ENCODE measurements at places on chromosomes 12 and 14.

DNA sequence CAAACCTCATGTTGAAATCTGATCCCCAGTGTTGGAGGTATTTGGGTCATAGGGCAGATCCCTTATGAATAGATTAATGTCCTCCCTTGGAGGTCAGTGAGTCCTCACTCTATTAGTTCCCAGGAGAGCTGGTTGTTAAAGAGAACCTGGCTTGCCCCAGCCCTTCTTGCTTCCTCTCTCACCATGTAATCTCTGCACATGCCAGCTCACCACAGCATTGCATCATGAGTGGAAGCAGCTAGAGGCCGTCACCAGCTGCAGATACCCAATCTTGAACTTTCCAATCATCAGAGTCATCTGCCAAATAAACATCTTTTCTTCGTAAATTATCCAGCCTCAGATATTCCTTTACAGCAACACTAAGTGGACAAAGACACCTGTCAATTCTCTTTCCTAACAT lies 161.8 kb upstream of the IGF1 start:
- no peak for ATAC-seq

DNA sequence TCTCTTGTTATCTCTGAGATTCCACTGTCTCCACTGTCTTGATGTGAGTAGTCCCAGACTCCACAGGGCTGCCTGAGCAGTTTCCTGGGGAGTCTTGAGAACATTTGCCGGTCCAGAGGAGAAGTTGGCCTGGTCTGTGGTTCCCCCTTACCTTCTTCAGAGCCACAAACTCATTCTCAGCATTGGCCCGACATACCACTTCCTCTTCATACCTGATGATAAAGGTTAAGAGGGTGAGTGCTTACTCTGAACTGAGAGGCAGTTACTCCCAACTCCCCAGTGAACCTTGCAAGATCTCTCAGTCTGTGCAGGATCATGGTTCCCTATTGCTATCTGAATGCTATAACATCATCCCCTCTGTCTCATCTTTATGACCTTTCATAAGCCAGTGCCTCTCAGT lies 2.6 kb downstream of the KRT84 start:
- no peak for ATAC-seq

DNA sequence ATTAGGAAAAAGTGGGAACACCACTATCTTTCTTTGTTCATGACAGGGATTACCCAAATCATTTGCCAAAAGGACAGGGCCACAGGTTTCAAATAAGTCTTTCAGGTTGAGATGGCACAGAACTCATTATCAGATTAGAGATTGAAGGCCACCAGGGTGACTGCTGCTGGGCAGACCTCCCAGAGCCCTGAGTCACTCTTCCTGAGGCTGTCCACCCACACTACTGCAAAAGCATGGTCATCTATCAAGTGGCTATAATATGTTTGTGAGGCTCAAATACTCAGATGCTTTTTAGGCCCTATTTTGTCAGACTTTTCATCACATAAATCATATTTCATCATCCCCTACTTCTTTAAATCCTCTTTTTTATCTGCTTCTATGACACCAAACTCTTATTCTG lies 155.3 kb upstream of the CCDC196 start:
- no peak for ATAC-seq

- ATAC-seq = no peak
Measured at GRCh38 chr12:93884794-93885460, 207.8 kb downstream of the CRADD start.

DNA sequence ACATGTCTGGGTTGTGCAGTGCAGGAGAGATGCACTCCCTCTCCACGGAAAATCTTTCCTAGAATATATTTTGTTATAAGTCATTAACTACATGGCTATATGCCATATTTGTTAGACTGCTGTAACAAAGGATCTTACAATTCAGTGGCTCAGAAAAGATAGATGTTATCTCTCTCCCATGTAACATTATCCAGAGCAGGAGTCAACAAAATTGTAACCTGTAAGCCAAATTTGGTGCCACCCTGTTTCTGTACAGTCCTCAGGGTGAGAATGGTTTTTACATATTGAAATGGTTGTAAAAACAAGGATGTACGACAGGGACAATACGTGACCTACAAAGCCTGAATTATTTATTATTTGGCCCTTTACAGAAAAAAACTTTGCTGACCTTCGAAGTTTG lies 155.5 kb downstream of the KIF21A start:
- ATAC-seq = no peak

- ATAC-seq = peak; percentile 8
Measured at GRCh38 chr12:6962285-6963015, 8.0 kb downstream of the PHB2 start.

GRCh38 chr12:69331909-69332684 lies 16.1 kb upstream of the LYZ start:
- ATAC-seq = no peak

DNA sequence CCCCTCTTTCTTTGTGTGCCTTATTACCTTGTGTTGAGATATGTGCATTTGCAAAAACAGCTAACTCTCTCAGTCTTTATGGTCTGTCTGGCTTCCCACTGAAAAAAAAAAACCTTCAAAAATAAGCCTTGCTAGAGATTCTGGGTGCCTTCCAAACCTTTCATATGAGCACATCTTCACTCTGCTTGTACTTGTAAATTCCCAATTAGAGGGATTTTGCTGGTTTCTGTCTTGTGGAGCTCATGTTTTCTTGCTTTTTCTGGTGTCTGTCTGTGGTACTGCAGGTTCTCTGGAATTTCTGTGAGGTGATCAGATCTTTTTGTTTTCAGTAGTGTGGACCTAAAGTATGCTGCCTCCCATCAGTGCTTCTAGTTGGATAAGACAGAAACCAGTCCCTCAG lies 100.1 kb downstream of the PIK3C2G start:
- ATAC-seq = no peak

DNA sequence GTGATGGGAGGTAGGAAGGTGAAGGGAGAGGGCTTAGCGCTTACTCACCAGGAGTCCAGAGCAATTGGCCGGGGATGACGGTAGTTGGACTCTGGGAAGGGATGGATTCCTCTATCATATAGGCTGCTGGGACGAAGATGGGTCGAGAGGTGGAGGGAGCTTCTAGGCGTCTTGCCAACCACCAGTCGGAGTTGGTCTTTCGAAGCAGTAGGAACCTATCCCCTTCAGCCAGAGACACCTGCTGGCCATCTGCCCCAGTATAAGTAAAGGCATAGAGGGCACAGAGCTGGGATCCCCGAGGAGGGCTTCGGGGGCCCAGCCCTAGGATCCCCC lies 657 bp downstream of the ARHGAP9 start:
- no peak for ATAC-seq

DNA sequence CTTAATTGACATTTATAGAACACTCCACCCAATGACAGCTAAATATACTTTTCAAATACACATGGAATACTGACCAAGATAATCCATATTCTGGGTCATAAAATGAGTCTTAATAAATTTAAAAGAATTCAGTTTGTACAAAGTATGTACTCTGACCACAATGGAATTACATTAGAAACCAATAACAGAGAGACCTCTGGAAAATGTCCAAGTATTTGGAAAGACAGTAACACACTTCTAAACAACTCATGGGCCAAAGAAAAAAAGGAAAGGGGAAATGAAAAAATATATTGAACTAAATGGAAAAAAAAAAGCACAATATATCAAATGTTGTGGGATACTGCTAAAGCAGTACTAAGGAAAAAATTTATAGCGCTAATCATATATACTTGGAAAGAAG lies 52.0 kb downstream of the CRACR2A start:
- ATAC-seq = no peak

GRCh38 chr14:105066240-105067071 lies 1.2 kb upstream of the GPR132 start:
- no peak for ATAC-seq

- no peak for ATAC-seq
Measured at GRCh38 chr14:35285168-35286002, 6.8 kb upstream of the PSMA6 start.

GRCh38 chr14:104697892-104698583 lies 8.6 kb downstream of the INF2 start:
- ATAC-seq = peak; percentile 26

- peak; percentile 70 for ATAC-seq
Measured at GRCh38 chr14:105093431-105094192, 28.4 kb upstream of the GPR132 start.

DNA sequence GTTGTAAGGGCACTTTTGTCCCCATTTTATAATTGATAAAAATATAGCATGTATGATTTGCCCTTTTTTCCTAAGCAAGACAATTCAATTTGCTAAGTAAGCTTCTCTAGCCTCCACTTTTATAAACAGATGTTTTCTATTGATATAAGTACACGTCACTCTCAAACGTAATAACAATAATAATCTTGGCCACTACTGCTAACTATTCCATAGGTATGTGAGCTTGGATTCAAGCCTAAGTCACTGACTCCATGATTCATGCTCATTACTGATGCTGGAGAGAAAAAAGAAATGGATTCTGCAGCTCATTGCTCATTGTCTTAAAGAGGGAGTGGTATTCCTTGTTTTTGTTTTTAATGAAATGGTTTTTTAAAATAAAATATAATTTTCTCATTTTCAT lies 661.0 kb downstream of the GALC start:
- no peak for ATAC-seq

GRCh38 chr12:131793243-131794022 lies 34.8 kb upstream of the MMP17 start:
- ATAC-seq = peak; percentile 83

DNA sequence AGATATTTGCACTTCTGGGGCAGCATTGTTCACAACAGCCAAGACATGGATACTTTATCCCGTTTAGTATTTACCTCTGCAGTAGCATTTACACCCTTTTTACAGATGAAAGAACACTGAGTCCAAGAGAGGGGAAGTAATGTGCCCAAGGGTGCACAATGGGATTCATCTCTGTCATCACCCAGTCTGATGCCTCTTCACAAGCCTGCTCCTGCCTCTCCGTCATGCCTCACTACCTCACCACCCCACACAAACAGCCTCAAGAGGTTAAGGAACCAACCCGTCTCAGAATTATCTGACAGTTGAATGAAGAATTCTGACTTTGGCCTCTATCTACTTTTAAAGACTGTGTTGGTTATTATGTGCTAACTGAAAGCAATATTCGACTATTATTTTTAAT lies 368.4 kb downstream of the ATP23 start:
- no peak for ATAC-seq

- ATAC-seq = no peak
Measured at GRCh38 chr12:117551665-117552064, 190.2 kb upstream of the NOS1 start.

DNA sequence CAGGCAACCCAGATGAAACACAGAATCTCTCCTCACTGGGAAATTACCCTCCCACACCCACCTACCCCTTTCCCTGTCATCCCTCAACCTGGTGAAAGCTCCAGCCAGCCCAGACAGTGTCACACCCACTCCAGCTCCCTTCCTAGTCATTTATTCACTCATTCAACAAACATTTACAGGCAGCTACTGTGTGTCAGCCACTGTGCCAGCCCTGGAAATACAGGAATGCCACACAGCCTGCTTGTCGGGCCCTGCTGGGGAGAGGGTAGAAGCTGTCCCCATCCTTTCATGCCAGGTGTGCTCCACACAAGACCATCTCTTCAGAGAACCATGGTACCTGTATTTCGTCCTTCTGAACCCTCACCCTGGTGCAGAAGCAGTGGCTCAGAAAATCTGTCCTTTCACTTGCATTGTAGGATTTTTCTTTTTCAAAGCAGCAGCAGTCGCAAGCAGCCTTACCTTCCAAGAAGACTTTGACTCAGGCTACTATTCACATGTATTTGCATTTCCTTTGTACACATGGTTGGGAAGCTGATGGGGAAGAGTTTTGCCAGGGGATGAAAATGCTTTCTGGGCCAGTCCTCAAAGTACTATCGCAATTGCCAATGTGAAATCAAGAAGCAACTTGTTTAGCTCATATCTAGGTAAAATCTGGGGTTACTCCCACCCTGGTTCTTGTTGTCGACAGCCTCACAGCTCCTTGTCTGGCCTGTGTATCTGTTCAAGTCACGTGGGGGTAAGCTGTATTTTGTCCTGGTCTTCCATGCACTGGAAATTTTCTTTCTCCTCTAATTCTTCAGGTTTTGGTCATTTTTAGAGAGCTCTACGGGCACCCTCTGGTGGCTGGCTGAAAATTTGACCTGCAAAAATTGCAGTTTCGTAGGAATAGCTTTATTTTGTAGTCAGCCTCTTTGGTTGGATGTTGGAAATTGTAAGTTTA lies 147.4 kb upstream of the EGLN3 start:
- ATAC-seq = peak; percentile 25

DNA sequence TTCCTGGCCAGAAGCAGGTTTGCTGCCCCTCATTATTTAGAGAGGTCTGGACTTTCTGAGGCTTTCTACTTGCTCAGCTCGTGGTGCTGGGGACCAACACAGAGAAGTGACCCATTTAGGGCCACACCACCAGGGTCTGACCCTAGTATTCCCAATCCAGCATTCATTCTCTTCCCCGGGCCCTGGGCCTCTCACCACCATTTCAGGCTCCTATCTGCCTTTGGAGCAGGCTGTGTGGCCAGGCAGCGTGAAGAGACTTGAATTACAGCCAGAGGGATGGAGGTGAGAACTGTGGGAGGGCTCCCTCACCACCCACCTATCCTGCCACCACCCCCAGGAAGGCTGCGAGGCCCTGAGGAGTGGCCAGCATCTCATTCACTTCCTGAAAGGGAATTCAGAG lies 24.6 kb downstream of the FAM222A start:
- no peak for ATAC-seq

DNA sequence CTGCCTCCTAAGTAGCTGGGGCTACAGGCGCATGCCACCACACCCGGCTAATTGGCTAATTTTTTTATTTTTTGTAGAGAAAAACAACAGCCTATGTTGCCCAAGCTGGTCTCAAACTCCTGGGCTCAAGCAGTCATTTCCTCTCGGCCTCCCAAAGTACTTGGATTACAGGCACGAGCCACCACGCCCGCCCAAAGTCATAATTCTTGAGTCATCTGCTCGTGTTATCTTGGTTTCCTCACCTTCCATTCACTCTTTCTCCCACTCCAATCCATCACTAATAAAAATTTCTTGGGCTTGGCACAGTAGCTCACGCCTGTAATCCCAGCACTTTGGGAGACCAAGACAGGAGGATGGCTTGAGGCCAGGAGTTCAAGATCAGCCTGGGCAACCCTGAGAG lies 32.0 kb downstream of the ITGA7 start:
- no peak for ATAC-seq

- ATAC-seq = no peak
Measured at GRCh38 chr14:104550340-104550860, 29.2 kb upstream of the C14orf180 start.

GRCh38 chr14:58280954-58281787 lies 17.2 kb upstream of the ARID4A start:
- peak; percentile 53 for ATAC-seq

DNA sequence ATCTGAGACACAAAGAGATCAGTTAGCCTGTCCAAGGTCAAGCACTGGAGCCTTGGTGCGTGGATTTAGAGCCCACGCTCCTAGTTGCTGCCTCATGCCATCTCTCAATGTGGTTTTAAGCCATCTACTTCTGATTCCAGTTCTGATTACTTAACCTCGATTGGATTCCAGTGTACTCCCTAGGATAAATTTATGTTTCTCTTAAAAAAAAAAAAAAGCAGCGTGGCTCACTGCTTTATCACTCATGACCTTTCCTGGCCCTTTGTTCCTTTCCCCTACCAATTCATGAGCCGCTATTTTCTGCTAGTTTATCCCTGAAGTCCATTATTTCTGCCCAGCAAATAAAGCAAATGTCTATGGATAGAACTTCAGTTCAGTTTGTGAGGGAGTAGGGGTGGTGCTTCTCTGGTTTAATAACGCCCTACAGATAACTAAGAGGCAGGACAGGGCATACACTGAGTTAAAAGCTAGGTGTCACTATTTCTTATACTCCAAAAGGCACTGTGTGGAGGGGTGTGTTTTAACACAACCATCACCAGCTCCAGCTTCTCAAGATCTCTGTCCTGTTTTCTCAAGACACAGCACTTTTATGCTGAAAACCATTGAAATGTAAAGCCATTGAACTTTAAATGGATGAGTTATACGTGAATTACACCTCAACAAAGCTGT lies 9.8 kb upstream of the PARP11 start:
- peak; percentile 15 for ATAC-seq

- peak; percentile 19 for ATAC-seq
Measured at GRCh38 chr12:52243259-52243855, 10.3 kb downstream of the KRT7 start.
